ENCODE measurements at places on chromosomes 6 and 20.

DNA sequence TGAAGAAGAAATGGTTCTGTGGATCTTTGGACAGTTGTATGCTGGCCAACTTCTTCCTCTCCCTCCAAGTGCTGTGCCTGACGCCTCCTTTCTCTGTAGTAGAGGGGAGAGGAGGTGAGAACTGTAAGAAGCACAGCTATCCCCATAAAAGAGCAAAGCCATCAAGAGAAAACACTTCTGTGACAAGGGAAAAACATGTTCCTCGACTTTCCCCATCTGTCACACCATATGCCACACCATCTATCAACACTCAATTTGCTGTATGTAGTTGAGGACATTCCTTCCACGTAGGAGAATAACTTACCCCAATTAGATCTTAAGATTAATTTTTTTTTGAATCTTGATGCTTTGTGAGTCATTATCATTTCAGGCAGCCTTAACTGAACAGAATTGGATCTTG lies 156.2 kb upstream of the PLCB4 start:
- no peak for DNase-seq

DNA sequence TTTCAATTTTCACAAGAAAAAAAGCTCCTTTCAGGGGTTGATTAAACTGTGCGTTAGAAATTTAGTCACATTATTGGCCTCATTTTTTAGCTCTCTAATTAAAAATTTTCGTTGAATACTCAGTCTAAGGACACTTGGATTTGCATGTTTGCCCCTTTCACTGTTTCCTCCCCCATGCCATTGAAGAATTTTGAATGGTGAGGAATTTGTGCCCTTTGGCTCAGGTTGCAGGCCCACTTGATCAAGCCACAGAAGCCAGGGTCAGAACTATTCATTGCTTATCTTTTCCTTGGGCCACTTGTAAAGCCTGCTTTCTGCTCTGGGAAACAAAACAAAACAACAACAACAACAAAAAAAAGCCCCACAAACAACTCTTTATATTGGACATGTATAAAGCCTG lies 12.2 kb downstream of the LIN28B start:
- no peak for DNase-seq

DNA sequence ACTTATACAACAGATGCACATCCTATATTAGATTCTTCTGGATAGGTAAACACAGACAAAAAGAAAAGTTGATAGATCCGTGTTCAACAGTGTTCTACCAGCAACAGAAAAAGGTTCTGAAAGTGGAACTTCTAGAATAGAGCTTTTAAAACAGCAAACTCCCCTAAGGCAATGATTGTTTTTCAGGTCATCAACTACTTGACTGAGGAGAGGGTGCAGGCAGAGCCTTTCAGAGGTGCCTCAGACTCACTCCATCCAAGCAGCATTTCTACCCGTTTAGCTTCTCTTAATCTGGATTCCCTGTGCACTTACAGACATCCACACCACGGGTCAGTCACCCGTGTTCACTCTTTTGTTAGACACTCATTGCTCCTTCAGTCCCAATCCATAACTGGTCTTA lies 28.9 kb downstream of the FYN start:
- DNase-seq, result no peak

- no peak for DNase-seq
Measured at GRCh38 chr6:49027644-49028043, 435.4 kb downstream of the MMUT start.

DNA sequence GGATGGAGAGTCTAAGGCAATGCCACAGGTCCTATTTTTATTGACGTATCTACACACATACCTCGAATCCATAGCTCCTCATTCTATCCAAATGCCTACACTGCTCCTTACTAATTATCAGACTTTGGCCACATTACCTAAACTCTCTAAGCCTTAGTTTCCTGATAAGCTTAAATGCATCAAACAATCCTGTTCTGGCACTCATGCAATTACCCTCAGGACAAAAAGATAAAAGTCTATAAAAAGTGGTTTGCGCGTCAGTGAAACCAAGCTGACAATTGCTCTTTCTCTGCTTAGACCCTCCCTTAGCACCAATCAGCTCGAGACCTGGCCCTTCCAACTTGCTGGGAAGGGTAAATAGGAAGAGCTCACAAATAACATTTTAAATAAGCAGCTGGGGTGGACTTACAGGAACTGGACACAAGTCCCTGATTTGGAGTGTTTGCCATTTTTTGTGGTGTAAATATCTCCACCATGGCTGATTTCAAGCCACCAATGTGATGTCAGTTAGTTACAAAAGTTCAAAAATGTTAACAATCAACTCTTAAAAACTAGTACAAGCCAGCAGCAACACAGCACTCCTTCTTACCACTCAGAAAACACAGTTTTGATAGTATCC lies 7.2 kb upstream of the PLEKHG1 start:
- DNase-seq, result no peak

GRCh38 chr6:35973670-35974222 lies 50.7 kb downstream of the SLC26A8 start:
- DNase-seq, result no peak

Measured in activated naive CD8-positive, alpha-beta T cell treated with anti-CD3 and anti-CD28 coated beads for 36 hours (primary cell).